ENCODE measurements at places on chromosomes 3 and 15.
A peak's percentile ranks its signal among the peaks of the same experiment; 100 is the strongest.

GRCh38 chr3:47870702-47871260, 67.8 kb downstream of the DHX30 start:
- DNase-seq, result no peak

DNA sequence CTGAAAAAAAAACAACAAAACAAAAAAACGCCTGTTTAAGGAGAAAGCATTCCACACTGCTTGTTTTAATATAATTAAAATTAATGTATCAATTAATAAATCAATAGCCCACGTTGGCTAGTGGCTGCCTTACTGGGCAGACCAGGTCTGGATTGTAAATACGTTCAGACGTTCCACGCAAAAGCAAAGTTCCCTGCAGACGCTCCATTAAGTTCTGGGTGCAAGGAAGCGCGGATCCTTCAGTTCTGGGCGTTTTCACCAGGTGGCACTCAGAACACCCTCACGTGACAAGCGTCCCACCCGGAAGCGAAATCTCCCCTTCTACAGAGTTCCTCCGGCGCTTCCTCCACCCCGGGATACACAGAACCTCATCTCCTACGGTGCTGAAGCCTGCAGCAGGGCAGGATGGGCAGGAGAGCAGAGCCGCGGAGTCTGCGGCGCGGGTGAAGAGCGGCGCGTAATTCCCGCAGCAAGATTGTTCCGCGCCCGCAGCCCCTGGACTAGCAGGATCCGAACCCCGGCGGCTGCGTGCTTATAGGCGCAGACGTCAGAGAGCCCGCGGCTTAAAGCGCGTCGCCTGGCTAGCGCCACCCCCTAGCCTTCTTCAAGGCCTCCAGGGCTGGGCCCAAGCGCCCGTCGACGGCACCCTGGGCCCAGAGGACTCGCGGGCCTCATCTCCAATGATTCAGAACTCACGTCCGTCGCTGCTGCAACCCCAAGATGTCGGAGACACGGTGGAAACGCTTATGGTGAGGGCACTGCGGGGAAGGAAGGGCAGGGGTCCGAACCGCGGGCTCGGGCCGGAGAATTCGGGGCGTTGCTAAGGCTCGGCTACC, at the start of gene SLC25A38:
TSS of gene SLC25A38 (plus strand) at position 326 of the 836 bp plus-strand sequence. CDS start at position 681, 355 bp downstream.
- DNase-seq, result peak; percentile 41

DNA sequence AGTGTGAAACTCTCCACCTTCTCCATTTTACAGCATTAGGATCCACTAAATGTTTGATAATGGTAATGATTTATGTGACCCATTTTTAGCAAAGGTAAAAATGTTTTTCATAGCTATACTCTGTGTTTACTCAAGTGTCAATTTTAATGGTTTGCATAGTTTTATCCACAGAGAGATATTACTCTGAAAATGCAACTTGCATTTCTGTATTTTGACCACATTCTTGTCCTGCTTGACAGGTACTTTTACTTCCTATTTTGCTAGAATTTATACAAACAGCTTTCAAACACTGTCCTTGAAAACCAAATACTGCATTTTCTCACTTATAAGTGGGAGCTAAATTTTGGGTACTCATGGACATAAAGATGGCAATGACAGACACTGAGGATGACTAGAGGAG, 62.9 kb downstream of the SERPINI1 start:
- no peak for DNase-seq

DNA sequence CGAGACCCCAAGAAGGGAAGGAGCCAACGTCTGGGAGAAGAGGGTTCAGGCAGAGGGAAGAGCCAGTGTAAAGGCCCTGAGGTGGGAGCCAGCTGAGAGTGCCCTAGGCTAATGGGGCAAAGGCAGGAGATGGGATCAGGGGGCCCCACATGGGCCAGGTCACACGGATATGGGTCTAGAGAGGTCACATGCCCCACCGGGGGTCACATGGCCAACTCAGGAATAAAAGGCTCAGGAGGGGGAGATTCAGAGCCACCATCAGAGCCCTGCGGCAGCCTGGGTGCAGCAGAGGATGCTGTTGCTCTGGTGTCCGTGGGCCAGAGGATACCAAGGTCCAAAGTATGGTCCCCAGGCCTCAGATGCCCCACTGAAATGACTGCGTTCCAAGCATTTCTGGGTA, 55.3 kb upstream of the SLC6A6 start:
- DNase-seq, result no peak

GRCh38 chr3:144569651-144570050, 598.0 kb downstream of the DIPK2A start:
- no peak for DNase-seq

DNA sequence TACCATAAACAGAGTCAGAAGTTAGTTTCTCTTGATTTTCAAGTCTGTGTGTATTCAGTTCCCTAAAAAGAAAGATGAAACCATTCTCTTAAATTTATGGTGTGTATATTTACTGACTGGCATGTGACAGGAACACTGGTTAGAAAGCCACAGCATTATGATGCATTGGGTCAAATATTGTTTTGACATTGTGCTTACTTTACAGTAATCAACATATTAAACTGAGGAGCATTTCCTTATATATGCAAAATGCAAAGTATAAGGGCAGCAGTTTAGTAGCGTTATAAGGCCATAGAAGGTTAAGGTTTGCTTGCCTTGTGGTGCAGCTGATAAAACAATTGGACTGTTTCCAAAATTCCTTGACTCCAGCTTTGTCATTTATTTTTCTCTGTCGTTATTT, 72.9 kb downstream of the EPHA3 start:
- no peak for DNase-seq

GRCh38 chr3:195900436-195901355, 7.7 kb downstream of the TNK2 start:
- DNase-seq, result no peak

DNA sequence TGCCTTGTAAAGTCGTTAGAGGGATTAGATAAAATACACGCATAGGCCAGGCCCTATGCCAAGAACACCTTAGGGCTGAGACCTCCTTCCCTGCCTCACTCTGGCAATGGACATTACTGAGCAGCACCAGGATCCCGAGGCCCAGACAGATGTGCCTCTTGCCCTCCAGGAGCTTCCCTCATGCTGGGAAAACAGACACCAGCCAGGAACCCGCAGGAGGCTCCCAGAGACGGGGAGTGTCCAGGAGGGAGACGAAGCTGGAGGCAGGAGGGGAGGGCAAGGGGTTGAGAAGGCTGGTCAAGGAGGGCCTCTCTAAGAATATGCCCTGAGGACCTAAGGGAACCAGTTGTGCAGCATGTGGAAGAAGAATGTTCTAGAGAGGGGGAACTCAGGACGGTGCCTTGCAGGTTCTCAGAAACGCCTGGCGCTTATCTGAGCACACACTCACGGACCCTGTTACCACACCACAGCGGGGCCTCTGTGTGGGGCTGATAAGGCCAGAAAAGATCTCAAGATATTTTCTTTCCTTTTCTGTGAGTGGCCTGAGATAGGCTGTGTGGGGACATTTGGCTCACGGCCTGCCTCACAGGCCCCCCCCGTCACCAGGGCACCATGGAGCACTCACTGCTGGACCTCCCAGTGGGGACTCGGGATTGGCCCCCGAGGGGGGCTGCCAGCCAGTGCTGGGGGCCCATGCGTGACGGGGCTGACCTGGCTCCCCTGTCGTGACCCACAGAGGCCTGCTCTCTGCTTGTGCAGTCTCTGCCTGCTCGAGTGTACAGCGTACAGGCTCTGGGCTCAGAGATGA, 22.0 kb upstream of the CYP11A1 start:
- no peak for DNase-seq

DNA sequence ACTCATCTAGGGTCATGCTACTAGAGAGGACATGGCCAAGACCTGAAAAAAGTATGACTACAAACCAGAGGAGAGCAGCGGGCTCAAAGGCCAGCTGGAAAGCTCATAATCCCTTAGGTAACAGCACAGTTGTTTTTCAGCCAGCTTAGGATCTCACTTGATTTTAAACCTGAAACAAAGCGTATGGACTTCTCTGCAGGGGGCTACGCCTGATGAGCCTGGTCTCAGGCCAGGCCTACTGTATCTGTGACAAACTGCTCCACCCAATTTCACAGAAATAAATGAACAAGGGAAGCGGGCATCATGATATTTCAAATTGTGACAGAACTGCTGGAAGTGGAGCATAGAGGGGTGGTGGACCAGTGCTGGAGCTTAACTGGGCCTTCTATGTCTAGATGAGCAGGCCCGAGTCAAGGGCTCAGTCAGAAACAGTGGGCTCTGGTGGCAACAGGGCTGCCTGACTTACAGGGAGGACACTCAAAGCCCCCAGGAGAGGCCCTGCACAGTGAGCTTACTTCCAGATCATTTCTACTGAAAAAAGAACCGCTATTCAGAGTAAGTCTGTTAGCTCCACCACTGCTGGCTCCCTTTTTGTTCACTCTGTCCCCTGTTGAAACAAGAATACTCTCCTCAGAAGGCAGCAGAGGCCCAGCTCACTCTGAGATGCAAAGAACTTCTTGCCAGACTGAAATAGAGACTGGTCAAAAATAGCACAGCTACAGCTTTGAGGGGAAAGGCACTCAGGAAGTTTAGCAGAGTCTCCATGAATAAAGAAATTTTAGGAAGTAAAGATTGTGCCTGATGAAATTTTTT, 47.0 kb downstream of the LRIG1 start:
- no peak for DNase-seq

- no peak for DNase-seq
Measured at GRCh38 chr3:120350401-120350941, 1.3 kb upstream of the LRRC58 start.

GRCh38 chr3:187522293-187522692, 147.9 kb downstream of the SST start:
- DNase-seq, result no peak

GRCh38 chr3:104402902-104403301, 963.8 kb upstream of the ALCAM start:
- no peak for DNase-seq

DNA sequence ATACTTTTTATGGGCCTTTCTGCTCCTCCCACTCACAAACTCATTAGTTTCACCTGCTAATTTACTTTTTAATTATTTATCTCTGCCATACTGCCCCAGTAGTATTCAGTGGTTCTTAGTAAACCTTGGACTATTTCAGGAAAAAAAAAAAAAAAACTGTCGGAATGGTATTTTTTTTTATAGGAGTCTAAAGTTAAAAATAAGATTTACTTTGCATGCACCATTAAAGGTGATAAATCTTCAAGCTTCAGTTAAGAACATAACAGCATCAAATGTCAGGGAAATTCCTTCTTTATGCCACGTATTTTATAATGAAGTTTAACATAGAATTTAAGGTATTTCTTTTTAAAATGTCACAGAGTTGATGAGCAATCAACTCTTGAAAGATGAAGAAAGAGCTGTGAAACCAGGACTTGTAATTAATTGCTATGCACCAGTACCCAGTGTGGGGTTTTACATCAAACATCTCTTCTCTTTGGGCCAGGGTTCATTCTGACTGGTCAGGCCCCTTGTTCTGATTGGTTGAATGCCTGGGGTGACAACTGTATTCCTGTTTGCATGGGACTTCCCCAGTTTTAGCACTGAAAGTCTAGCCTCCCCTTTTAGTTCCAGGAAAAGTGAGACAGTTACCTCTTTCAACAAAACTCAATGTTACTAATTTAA, 40.3 kb upstream of the PTPRG start:
- no peak for DNase-seq

DNA sequence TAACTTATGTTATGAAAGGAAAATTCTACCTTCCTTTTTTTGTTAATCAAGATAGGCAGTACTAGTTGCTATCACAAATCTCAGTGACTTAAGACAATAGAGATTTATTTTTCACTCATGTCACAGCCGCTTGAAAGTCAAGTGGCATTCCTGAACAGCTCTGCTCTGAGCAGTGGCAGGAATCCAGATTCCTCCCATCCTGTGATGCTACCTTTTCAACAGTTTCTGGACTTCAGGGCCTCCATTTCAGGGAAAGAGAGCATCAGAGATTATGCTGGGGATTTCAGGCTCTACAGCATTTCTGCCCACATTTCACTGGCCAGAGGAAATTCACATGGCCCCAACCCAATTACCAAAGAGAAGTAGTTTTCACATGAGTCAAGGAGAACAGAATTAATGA, 83.4 kb downstream of the IL1RAP start:
- DNase-seq, result no peak

DNA sequence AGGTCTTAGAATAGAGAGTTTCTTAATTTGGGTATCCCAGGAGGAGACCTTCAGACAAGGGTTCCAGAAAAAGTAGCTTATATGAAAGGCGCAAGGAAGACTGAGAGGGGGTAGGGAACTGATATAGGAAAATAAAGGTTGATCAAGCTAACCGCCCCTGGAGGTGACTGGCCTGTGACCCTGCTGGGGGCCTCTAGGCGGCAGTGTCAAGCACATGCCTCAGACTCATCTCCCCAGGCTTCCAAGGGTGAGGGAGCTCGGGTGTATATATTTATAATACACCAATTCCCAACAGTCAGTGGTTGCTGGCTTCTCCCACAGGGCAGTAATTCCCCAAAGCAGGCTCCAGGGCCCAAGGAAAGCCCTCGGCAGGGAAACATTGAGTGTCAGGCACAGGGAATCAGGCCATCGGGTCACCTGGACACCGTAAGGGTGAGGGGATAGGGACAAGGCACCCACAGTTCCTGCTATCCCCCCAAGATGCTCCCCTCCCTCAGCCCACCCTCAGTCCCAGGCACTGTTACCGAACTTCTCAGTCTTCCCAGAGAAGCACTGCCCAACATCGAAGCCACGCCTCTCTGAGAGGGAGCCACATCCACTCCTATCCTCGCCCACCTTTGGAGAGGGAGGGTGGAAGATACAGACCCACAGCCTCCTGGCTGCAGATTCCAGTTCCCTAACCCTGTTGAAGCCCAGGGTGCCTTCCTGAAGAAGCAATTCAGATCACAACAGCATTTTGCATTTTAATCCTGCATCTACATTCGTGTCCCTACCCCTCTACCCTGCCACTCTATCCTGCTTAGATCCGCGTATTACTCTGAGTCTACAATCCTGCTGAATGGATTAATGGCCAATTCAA, 19.5 kb upstream of the CAV3 start:
- no peak for DNase-seq

Measured in fibroblast of skin of left biceps (primary cell).